ENCODE measurements at places on chromosomes 7 and 10. TPM values are rescaled to one million over a fixed set of nuclear protein-coding genes. Genes with fewer than 3 reads are reported as not detected.

Gene PILRA
- not detected for total RNA-seq

Gene CLDN3
- not detected for total RNA-seq

Gene AGAP4
- 5.5 TPM for total RNA-seq

Gene ZNF804B
- not detected for total RNA-seq

Gene MMRN2
- 9.8 TPM for total RNA-seq

Gene PDE6C
- total RNA-seq = not detected
